GM23338 (cell line): ENCODE measurements at places on chromosomes 3 and 15. TPM values are rescaled to one million over a fixed set of nuclear protein-coding genes. Genes with fewer than 3 reads are reported as not detected.

Gene HIGD2B
- not detected in 2 replicates for total RNA-seq

Gene AMIGO3
- total RNA-seq: 8.2 and 10.4 TPM in 2 replicates

Gene PLA2G4E
- total RNA-seq: not detected in 2 replicates

GRCh38 chr3:196159952-196160804 is 51.0 kb downstream of the ZDHHC19 start:
- peak; percentile 66 for DNase-seq

GRCh38 chr3:195582947-195583346 is 793 bp downstream of the APOD start:
- peak; percentile 75 for DNase-seq

GRCh38 chr15:25597571-25597970 is 158.7 kb upstream of the UBE3A start:
- no peak for DNase-seq

DNA sequence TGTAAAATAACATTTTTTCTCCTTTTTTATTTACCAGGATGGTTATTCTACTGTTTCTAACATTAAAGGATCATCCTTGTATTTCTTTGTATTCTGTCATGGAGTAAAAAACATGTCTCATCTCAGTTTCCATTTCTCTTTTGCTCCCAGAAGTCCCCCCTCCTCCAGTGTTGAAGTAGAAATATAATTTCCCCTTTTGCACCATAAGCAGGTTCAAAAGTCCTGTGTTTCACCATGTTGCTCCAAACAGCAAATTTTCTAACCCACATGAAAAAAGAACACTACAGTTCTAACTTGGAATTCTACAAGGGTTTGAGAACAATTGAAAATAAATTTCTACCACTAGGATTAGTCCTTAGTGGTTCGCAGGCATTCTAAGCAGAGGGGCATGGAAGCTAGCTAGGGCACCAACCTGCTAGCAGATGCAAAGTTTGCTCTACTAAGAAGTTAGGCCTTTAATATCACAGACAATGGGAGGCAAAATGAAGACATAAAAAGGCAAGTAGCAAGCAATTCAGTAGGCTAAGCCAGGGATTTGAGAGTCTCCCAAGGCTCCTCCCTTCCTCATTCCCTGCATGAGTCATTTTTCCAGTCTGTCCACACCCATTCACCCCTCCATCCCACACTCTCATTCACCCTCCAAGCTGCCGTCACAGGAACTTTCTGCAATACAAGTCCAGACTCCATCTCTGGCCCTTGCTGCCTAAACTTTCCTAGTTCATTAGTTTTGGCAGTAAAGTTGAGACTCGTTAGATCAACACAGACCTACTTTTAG is 2.3 kb upstream of the MBNL1 start:
- DNase-seq: no peak

DNA sequence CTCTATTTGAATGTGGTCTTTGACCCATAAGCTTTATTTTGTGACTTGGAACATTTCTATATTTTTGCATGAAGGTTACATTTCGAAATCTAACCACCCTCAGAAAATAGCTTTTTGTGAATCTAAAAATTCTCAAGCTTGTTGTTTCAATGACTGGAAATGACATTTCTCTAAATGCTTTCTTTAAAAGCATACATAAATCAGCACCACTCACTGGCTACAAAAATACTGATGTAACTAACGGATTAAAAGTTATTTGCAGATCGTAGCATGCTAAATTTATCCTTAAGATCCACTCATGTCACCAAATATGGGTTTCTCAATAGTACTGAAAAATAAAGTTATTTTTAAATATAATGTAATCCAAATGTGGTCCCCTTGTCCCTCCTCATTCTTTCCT is 55.2 kb upstream of the ACAN start:
- DNase-seq: no peak

DNA sequence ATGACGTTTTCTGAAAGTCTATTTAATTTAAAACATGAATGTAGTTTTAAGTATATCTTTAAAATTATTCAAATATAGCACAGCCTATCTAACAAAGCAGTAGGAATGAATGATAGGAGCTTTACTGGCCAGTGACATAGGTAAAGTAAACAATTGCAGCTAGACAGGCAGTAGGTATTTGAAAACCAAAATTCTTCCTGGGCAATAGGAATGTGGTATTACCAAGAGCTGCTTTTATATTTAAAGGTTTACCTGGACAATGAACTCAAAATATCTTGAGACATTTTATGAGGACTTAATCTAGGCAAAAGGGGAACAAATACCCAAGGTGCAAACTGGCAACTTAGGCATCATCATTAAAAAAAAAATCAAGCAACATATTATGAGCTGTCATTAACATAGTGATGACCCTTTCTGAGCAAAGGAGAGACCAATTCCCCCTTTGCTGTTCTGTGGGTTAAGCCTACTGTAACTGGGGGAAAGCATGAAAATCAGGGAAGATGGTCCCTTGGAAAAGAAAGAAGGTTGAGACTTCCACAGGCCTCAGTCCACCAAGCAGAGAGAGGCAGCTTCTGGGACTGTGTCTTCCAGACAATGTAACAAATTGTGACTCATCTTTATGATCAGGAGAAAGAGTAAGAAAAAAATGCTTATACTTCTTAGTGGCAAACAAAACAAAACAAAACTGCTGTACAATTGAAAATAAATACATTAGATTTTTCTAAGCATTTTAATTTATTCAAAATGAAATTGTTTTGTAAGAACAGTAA is 12.9 kb downstream of the ISL2 start:
- no peak for DNase-seq

DNA sequence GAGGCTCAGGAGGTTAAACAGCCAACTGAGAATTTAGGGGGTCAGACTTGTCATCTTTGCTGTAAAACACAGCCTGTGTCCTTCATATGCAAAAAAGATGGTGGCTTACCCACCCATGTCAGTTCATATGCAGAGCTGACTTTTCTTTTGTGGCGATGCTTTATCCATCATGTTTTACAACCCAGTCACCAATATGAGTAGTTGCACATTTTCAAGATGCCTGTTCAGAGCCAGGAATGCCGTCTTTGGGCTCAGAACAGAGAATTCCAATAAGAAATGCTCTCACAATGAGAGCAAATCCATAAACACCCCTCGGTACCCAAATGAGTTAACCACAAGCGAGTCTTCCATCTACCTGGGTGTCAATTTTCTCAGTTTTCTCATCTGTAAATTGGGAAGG is 83.6 kb downstream of the TIGIT start:
- DNase-seq: no peak

DNA sequence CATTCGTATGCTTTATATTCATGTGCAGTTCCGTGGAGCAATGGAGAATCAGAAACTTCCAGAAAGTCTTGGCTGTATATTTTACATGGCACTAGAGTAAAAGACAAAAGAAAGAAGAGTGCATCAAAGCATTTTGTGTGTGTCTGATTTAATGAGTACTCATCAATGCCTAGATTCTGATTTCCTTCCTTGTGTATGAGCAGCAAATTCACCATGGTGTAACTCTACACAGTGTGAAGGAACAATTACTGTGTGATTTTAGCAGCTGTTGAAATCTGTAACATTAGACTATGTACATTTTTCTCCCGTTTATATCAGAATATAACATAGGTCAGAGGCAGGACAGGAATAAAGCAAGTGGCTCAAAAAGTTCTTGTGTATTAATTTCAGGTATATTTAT is 102.0 kb upstream of the TSC22D2 start:
- DNase-seq: no peak

DNA sequence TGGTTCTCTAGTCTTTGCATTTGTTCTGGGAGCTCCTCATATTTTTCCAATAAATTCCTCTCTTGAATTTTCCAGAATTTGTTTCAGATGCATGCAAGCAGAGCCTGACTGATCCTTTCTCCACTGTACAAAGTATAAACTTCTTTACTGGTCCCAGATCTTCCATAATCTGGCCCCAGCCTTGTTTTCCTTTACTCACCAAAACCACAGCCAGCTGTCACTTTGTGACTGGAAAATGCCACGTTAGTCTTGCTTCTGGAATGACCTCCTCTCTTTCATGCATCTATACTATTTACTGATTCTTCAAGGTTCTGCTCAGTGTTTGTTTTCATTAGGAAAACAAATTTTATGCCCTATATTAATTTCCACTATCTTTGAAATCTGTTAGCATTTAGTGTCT is 60.4 kb upstream of the SPPL2A start:
- no peak for DNase-seq
